ENCODE measurements at places on chromosomes 3 and 15.

GRCh38 chr3:186472456-186473008, 71.6 kb downstream of the CRYGS start:
- no peak for DNase-seq

DNA sequence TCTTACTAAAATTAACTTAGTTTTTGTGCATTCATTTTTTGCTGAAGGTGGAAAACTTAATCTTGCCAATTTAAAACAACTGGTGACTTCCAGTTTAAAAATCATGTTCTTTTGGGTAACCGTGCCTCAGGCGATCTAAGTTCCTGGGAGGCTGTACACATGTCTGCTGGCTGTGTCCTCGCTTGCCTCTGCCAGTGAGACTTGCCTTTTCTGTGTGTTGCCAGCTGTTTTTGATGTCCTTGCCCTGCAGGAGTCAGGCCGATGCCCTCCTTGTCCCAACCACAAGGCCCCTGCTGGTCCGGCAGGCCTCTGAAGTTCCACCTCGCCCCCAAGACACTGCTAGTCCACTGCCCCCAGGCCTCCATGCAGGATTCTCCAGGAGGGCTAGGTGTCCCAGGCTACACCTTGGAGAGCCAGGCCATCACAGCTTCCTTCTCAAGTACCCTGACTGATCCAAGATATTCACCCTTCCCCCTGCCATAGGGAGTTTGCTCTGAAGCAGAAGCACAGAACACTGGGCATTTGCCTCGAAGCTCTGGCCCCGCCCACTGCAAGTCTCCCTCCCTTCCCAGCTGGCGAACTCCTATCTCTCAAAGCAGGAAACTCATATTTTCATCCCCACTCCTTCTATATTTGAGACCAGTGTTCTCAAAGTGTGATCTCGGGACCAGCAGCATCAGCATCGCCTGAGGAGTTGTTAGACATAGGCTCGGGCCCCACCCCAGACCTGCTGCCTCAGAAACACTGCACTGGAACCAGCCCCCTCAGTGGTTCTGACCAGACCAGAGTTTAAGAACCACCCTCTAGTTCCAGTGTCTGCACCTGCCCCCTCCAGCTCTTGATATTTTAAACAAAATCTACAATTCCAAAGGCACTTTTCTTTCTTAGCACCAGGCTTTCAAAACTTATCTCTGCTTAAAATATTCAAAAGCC, 185.8 kb upstream of the UBE2E1 start:
- no peak for DNase-seq

GRCh38 chr3:51391566-51392354, 675 bp downstream of the RBM15B start:
- DNase-seq, result peak; percentile 16

DNA sequence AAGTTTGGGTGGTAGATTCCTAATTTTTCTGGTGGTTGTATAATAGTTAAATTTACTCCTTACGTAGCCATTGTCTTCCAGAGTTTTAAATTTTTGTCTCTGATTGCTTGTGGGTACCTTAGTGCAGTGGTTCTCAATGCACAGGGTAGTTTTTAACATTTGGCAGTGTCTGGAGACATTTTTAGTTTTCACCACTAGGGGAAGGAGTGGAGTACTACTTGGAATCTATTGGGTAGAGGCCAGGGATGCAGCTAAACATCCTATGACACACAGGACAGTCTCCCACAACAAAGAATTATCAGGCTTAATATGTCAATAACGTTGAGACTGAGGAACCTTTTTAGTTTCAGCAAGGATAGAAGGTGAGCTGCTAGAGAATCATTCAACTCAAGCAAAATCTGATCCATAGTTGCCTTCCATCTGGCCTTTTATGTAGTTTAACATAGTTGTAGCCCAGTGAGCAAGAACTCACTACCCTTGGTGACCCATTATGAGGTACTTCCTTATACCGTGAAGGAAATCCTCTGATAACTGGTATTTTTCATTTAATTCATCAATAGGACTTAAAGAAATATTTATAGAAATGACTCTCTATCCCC, 8.6 kb upstream of the STX19 start:
- peak; percentile 7 for DNase-seq

DNA sequence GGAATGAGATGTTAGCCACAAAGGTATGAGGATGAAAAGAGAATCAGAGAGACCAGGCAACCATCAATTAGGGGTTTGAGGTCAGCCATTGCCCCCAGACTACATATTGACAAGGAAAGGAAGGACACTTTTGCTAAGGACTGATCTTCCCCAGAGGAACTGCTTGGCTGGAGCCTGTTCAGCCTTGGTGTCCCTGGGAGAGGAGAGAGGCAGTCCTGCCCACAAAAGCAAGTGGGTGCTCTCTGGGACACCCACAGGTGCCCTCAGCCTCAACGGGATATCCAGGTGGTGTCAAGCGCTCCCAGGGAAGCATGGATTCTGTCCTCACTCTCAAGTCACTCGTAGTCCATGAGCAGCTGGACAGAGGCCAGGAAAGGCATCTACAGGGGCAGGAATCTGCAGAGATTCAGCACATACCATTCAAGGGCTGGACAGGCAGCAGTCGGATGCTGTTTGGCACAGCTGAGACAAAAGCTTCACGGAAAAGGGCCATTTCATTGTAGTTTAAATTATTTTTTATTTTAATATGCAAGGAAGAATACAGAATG, 166.2 kb downstream of the UACA start:
- DNase-seq, result no peak

GRCh38 chr3:99620976-99621375, 17.4 kb upstream of the COL8A1 start:
- DNase-seq, result no peak

DNA sequence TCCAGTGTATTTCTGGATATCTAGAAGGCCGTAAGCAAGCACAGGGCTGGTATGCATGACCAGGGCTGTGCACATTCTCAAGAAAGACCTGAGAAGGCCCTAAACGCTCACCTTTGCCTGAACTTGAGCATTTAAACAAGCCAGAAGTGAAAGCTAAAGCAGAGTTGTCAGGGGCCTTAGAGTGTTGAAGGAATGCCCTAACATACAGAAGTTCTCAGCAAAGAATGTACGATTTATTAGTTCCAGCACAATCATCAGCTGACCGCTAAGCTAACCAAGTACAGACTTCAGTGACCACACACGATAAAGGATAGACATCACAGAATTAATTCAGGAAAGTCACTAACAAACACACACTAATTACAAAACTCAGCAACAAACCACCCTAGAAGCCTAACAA, 8.7 kb downstream of the HLTF start:
- DNase-seq, result no peak

- no peak for DNase-seq
Measured at GRCh38 chr15:81012588-81012987, 11.9 kb downstream of the TLNRD1 start.

- DNase-seq, result peak; percentile 42
Measured at GRCh38 chr15:90062023-90062442, 40.2 kb downstream of the IDH2 start.

DNA sequence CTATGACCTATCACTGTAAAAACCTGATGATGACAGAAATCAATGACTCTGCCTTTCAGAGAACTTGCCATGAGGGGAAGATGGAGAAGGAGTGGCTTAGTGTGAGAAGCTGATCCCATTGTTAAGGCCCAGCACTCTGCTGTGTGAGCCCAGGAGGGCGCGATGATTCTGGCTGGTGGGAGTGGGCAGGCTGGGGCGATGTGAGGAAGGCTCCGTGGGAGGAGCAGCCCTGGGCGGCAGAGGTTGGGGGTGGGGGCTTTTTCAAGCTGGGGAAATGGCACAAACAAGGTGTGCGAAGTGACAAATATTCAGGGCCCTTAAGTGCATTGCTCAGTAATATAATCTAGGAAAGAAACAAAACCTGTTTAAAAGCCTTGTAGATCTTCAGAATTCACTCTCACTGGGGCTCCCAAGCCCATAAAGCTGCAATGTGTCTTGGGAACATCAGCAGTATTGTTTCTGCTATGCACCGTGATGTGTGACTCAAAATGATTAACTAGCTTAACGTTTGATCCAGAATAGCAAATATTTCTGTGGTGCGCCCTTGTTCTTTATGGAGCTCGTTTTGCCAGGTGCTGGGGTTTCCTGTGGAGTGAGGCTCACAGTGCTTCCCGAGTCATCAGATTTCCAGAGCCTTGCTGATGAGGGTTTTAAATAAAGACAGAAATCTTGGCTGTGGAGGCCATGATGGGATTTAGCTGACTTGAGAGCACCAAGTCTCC, 141.0 kb downstream of the CHDH start:
- DNase-seq, result no peak

GRCh38 chr3:63481627-63482026, 170.8 kb upstream of the SNTN start:
- no peak for DNase-seq

DNA sequence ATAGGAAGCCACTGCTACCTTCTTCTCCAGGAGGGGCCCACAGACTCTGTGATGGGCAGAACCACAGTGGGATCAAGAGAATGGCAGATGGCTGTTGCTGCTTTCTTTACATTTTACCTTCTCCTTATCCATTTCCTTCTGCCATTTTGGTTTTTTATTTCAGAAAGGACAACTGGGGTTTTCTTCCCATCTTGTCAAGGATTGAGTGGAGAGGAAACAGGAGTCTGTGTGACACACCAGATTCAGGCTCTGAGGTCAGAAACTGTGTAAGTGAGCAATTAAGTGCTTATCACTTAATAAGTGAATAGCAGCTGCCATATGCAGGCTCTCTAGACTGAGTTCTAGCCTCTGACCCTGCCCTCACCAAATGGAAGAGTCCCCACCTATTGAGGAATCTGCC, 47.3 kb downstream of the ITGB5 start:
- no peak for DNase-seq

- DNase-seq, result peak; percentile 71
Measured at GRCh38 chr3:71926262-71926600, 141.3 kb upstream of the PROK2 start.

DNA sequence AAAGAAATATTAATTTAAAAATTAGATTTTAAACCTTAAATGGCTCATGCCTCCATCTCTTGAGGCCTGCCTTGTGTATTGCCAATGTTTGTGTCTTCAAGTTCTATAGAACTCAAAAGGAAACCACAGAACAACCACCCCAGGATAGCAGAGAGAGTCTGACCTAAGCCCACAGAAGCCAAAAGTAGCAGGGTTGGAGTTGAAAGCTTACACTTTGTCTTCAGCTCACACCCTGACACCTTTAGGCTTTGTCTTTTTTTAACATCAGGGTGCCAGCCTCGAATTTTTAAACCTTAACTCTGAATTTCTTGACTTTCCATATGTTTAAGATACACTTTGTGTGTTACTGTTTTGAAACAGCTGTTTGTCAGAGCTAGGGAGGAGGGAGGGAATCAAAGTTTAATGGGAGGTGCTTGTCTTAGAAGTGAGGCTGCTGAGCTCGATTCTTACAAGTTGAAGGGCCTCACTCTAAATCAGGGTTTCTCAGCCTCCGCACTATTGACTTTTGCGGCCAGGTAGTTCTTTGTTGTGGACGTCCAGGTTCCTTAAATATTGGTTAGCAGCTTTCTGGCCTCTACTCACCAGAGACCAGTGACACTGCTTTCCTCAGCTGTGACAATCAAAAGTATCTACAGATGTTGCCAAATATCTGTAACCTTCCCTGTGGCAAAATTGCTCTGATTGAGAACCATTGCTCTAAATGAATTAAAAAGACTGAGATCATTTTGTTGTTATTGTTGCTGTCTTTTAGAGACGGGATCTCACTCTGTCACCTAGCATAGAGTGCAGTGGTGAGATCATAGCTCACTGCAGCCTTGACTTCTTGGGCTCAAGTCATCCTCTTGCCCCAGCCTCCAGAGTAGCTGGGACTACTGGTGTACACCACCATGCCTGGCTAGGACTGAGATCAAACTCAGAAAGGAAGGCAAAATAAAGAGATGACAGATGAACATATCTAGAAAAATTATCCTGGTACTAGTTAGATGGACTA, 139.2 kb upstream of the EOMES start:
- no peak for DNase-seq

DNA sequence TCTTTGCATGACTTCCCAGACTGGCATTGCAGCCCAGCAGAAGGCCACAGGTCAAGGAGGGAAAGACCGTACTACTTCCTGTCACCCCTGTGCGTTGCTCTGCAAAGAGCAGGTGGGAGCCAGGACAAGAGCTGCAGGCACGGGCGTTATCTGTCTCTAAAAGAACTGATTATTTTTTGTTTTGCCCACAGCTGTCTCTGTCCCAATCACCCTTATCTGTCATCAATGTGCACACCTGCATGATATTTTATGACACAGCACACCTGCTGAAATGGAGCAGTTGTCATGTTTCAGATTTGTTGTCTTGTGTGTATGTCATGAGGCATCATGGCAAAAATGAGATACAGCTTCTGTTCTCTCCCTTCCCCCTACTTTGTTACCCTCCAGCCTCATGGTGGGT, 58.8 kb downstream of the SLCO3A1 start:
- DNase-seq, result no peak

DNA sequence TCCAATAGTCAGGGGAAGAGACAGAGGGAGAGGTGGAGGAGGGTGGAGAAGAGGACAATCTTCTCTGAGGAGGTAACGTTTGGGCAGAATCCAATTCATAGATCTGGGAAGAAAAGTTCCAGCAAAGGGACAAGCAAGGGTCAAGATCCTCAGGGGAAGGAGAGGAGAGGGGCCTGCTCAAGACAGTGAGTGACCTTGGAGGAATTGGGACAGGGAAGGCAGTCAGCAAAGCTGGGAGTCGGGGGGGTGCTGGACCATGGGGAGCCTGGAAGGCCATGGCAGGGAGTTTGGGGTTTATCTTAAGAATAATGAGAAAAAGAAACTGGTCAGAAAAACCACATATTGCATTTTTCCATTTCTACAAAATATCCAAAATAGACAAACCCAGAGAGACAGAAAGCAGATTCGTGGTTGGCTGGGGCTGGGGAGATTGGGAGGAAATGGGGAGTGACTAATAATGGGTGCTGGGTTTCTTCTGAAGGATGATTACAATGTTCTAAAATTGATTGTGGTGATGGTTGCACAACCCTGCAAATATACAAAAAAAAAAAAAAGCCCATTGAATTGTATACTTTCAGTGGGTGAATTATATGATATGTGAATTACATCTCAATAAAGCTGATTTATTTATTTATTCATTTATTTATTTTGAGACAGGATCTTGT, 19.6 kb upstream of the SRP14 start:
- no peak for DNase-seq

GRCh38 chr15:49115062-49115461, 40.3 kb downstream of the COPS2 start:
- DNase-seq, result no peak

GRCh38 chr3:16900779-16901440, 16.2 kb downstream of the PLCL2 start:
- no peak for DNase-seq

- no peak for DNase-seq
Measured at GRCh38 chr15:99568625-99569352, 3.0 kb downstream of the MEF2A start.

- DNase-seq, result no peak
Measured at GRCh38 chr3:182375916-182376315, 417.4 kb upstream of the ATP11B start.

DNA sequence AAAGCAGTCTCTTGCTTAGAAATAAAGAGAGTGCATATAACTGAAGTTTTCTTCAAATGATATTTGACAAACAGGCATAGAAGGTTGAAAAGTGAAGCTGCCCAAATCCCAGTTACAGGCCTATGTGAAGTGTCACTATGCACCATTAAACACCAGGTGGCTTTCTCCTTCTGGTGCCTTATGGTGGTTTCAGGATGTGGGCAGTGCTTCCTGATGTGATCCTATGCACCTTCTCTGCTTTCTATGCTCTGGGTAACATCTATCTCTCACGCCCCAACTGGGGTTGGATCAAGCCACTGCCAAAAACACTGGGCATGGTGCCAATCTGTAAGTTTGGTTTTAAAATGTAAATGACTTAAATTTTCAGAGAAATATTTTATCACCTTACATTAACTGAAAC, 744.7 kb downstream of the TUSC7 start:
- no peak for DNase-seq

Measured in SW480 (cell line).